ENCODE measurements at places on chromosomes 11 and 22. TPM values are rescaled to one million over a fixed set of nuclear protein-coding genes. Genes with fewer than 3 reads are reported as not detected.
A peak's percentile ranks its signal among the peaks of the same experiment; 100 is the strongest.

DNA sequence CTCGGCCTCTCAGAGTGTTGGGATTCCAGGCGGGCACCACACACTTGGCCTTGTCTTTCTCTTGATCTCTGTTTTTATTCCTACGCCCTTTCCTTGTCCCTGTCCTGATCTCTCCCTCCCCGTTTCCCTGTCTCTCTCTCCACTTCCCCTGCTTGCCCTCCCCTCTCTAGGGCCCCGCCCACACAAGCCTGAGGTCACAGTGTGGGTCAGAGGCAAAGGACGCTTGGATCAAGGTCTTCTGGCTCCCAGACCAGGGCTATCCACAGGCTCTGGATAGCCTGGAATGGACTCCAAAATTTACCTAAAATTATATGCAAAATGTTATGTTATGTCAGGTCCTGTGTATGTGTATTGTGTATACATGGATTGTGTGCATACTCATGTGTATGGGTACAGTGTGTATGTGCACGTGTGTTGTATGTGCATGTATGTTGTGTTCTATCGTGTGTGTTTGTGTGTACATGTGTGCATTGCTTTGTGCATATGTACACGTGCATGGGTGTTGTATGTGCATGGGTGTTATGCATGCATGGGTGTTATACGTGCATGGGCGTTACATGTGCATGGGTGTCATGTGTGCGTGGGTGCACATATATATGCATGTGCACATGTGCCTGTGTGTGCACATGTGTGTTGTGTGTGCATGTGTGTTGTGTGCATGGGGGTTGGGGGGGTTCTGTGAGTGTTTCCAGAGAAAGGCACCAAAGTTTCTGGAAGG is 38.3 kb downstream of the TP53I11 start:
- no peaks in the 10 kb centered on the region for H3K36me3 ChIP-seq
- H3K4me3 ChIP-seq = no peak overlapping the region
- DNase-seq = no peak
- H3K27ac ChIP-seq = no peak overlapping the region
- no peaks in the 10 kb centered on the region for H3K27me3 ChIP-seq

- peaks cover 36% of the 10 kb centered on the region for H3K36me3 ChIP-seq
- H3K4me1 ChIP-seq = peaks cover 19% of the 10 kb centered on the region
- no peak overlapping the region for H3K27ac ChIP-seq
- H3K27me3 ChIP-seq = no peaks in the 10 kb centered on the region
- no peak for DNase-seq
- no peak overlapping the region for H3K4me3 ChIP-seq
These were observed 12.3 kb downstream of the GUCD1 start for GRCh38 chr22:24542641-24543040.

Gene PTPRJ
- 16.6 TPM for total RNA-seq

DNA sequence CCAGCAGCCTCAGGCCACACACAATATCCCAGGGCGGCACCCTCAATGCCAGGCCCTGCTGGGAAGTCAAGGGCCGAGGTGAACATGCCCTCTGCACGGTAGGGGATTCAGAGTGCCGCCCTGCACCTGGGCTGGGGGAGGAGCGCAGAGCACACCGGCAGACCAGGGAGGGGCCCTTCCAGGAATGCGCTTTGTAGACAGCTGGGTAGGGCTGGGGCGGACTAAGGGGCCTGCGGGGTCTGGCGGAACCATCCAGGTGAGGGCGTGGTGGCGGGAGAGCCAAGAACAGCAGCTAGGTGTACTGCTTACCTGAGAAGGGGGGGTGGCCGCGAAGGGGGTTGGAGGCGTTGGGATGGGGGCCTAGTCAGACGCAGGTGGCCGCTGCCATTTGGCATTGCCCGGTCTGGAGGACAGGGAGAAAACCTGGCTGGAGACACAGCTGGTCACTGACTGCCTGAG is 26.0 kb downstream of the DUSP8 start:
- no peaks in the 10 kb centered on the region for H3K36me3 ChIP-seq
- no peak overlapping the region for H3K27ac ChIP-seq
- peaks cover 7% of the 10 kb centered on the region for H3K4me1 ChIP-seq
- no peak overlapping the region for H3K4me3 ChIP-seq
- H3K27me3 ChIP-seq = peaks cover 18% of the 10 kb centered on the region
- no peak for DNase-seq

Gene MPZL3
- total RNA-seq = 0.37 TPM

DNA sequence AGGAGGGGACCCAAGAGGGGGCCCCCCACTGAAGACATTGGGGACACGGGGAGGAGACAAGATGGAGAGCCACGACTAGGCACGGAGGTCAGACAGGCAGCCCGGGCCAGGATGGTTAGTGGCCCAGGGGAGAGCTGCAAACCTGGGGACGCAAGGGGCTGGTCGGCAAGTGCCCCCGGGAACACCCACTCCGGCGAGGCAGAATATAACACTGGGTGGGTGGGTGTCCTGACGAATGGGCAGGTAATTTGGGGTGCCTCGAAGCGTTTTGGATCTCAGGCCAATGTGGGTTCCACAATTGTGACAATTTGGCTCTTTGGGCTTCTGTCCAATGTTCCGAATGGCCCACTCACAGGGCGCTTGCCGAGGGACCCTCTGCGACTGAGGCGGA is 9.9 kb downstream of the IGF2 start:
- H3K27me3 ChIP-seq = peaks cover 13% of the 10 kb centered on the region
- no peak overlapping the region for H3K4me3 ChIP-seq
- no peak for DNase-seq
- H3K4me1 ChIP-seq = peaks cover 4% of the 10 kb centered on the region
- peaks cover 15% of the 10 kb centered on the region for H3K36me3 ChIP-seq
- no peak overlapping the region for H3K27ac ChIP-seq

DNA sequence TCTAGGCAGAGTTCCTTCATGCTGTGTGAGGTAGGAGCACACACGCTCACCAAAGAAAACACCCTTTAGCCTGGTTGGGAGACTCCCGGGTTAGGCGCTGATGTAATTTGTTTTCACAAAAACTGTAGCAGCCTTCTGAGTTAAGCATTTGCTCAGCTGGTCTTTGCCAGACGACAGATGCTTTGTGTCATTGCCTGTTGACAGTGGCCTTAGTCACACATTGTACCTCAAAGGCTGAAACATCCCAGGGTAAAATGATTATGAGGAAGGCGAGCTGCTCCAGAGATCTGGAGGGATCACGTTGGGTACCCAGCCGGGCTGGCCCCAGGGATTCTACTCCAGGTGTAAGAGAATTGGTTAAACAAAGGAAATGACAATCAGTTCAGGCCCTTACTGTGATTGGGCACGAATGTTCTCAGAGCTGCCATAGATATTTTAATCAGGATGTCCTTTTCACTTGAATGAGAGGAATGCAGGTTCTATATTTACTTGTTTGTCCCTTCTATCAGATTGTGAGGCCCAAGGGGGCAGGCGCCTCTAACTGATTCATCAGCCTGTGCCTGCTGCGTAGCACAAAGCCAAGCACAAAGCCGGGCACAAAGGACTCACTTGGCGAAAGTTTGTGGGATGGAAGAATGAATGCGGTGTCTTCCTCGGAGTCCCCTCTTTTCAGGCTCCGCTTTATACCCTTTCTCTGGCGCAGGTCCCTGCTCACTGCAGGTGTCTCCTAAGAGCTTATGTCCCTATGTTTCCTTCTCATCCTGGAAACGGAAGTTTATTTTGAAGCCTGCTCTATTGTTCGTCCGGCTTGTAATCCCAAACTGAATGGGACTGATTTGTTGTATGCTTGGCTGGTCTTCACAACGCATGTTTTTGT is 47.1 kb downstream of the ADM start:
- H3K27ac ChIP-seq = peak overlapping the region; percentile 77
- H3K27me3 ChIP-seq = peaks cover 2% of the 10 kb centered on the region
- H3K4me3 ChIP-seq = no peak overlapping the region
- peaks cover 16% of the 10 kb centered on the region for H3K4me1 ChIP-seq
- no peak for DNase-seq

DNA sequence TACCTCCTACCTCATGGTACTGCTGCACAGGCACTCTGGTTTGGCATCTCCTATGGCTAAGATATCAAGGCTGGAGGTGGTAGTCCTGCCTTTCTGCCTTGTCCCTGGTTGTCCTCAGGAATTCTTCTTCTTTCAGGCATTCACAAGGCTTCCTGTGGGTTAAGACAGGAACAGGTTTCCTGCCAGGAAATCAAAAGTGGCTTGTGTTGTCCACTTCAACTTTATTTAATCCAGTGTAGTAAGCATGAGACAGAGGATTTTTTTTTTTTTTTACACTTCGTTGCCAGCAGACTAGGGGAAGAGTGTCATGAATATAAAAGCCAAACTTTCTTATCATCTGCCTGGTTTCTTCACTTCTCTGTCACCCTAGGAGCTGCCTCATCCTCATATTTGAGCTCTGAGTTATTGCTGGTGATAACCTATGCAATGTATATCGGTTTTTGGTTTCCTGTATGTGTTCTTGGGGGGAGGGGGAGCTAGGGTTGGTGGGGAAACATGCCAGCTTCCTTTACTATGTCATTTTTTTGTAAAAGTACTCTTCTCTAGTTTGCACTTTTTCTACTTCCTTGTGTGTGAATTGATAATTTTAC is 50.2 kb downstream of the XKR3 start:
- H3K4me1 ChIP-seq = no peaks in the 10 kb centered on the region
- no peaks in the 10 kb centered on the region for H3K36me3 ChIP-seq
- no peak overlapping the region for H3K27ac ChIP-seq
- DNase-seq = no peak
- H3K27me3 ChIP-seq = no peaks in the 10 kb centered on the region
- no peak overlapping the region for H3K4me3 ChIP-seq
